ENCODE measurements at places on chromosomes 16 and 17. TPM values are rescaled to one million over a fixed set of nuclear protein-coding genes. Genes with fewer than 3 reads are reported as not detected.

Gene CD7
- 385 TPM for total RNA-seq

Gene ZNF689
- 17.5 TPM for total RNA-seq

Gene CLEC18B
- total RNA-seq, result 2.4 TPM

Gene BCL6B
- total RNA-seq, result not detected

Gene GUCY2D
- total RNA-seq, result not detected

Gene CSH1
- not detected for total RNA-seq
